Fibroblast of mammary gland (primary cell): ENCODE measurements at places on chromosomes 3 and 15.

GRCh38 chr15:61613729-61614128 lies 384.6 kb upstream of the RORA start:
- peak; percentile 28 for DNase-seq

- DNase-seq, result no peak
Observed at GRCh38 chr3:72628065-72628464, 220.2 kb downstream of the SHQ1 start.

DNA sequence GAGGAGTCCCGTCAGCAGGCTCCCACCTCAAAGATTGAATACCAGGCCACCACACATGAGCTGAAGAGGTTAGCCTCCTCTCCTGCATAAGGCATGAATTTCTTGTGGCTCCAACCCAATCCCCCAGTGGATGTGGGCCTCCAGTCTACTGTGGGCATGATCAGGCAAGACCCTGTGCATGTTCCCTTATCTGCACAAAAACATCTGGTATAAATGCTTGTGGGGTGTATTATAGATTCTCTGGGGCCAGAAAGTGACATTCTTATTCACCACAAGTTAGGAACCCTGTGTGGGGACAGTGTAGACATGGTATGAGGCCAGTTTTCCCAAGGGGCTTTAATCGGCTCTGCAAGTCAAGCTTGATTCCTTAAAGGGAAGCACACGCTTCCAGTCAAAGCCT lies 18.2 kb upstream of the UBP1 start:
- no peak for DNase-seq

DNA sequence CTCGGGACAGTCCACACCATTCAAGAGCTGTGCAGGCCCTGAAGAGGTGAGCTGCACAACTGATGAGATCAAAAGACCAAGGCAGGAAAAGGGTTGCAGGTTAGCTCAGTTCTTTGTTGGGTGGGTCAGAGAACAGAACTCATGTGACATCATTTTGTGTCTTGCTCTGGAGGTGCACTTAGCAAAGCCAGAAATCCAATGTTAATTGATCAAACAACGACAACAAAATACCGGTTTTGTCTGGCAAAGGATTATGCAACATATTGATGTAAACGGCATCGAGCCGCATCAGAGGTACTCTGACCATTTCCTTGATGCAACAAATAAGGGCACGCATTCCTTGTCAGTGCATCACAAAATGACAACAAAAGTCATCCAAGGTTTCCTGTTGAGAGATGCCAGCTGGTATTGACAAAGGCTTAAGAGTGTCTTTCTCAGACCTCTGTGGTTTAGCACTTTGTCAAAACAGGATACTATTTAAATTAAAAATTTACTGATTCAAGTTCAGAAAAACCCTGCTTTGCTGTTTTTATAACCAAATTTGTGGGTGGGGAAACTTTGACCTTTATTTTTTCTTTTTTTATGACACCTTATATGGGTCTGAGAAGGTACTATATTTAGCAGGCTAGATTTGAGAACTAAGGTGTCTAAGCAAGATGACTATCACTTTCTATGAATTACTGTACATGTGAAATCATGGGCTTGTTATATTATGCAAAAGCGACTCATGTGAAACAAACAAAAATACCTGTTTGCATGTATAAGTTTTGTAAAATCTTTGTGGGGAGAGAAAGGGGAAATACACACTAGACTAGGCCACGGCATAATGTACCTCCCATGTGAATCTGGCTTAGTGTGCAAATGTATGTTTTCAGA lies 496.1 kb downstream of the FOXP1 start:
- peak; percentile 82 for DNase-seq

GRCh38 chr3:152942366-152942765 lies 107.4 kb downstream of the P2RY1 start:
- DNase-seq, result no peak

DNA sequence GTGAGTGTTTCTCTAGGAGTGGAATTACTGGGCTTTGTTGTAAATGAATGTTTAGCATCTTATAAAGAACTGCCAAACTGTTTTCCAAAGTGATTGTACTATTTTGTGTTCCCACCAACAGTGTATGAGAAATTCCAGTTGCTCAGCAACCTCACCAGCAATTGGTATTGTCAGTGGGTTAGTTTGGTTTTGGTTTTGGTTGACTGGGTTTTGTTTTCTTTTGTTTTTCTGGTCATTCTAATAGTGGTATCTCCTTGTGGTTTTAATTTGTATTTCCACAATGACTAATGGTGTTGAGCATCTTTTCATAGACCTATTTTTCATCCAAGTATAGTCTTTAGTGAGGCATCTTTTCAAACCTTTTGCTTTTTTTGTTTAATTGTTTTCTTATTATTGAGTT lies 27.1 kb downstream of the FILIP1L start:
- peak; percentile 84 for DNase-seq

DNA sequence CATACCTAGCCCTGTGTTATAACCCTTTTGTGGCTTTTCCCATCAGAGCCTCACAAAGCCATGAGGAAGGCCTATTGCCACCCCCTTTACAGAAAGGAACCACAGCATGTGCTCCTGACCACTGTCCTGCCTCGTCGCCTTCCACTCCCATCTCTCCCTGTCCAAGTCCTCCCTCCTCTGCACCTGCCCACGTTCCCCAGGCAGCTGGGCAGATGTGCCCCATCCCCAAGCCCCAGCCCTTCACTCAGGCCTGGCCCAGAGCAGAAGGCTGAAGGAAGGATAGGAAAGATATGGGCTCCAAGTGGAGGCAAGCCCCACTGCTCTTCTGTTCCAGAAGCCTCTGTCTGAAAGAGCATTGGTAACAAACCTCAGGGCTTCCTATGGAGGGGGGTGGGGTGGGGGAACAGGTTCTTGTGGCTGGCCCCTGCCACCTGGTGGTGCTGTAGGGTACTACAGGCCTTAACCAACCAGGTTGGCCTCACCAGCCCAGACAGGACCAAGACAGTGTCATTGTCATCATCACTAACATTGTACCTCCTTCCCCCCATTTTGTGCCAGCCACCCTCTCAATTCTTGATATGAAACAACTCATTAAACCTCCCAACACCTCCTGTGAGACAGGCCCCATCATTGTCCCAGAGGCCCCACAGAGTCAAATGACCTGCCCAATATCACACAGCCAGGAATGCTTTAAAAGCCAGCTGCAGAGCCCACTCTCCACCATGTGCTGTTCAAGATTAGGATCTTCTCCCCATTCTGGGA lies 10.0 kb downstream of the POC1A start:
- peak; percentile 70 for DNase-seq

- no peak for DNase-seq
Observed at GRCh38 chr3:122084799-122085198, 29.6 kb downstream of the CD86 start.

DNA sequence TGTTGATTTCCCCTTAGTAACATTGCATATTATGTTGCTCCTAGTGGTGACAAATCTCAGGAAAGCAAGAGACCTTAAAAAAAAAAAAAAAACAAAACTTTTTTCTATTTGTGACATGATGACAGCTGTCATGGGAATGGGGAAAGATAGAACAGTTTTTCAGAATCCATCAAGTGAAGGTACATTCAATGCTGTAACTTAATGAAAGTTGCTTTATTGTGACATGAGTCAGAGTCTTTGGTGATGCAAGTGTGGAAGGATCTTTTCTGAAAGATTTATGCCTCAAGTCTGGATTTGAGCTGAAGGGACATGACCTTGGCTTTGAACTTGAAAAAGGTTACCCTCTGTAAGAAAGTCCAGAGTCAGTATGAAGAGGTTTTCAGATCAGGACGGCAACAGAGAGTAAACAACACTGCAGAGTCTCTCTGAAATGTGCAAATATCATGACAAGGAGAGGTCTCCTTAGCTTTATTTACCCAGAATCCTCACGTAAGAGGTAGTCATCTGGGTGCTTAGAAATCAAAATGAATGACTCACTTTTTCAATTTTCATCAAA lies 424.7 kb downstream of the CNTN4 start:
- DNase-seq, result no peak

GRCh38 chr3:132843851-132844553 lies 121.8 kb upstream of the NPHP3 start:
- DNase-seq, result no peak

DNA sequence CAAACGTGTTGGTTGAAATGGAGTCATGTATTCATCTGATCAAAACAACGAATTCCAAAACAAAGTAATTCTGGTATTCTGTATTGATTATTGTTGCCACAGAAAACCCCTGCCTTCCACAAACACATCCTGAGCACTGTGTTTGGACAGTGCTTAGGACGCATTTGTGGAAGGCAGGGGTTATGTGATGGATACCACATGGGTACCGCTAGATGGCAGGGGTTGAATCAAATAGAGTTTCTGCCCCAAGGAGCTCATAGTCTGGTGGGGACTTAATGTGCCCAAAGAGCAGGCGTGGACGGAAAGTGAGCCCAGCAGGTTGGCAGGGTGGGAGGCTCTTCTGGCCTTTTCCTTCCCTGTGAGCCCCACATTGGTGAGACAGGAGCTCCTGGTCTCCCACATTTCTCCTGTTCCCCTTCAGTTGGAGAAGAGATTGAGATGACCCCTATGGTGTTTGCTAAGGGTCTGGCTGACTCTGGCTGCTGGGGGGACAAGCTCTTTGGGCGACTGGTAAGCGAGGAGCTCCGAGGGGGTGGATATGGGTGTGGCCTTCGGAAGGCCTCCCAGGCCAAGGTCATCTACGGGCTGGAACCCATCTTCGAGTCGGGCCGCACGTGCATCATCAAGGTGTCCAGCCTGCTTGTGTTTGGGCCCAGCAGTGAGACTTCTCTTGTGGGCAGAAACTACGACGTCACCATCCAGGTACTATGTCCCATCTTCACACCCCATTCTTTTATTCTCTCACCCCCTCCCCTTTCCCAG lies 22.1 kb upstream of the SLC28A1 start:
- DNase-seq, result no peak

DNA sequence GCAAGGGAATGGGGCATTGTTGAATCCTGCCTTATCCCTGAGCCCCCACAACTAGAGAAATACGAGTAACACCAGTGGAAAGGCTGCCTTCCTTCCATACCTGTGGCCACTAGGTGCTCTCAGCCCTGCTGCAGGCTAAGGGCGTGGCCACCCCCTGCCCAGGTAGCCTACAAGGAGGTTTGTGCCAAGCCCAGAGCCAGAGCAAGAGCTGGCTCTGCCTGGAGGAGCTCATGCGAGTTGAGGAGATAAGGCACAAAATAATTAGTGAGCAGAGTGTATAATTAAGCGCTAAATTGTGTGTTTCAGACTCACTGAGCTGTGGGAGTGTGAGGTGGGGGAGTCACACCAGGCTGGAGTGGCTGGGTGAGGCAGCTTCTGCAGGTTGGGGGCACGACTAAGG lies 49.2 kb downstream of the TPRA1 start:
- no peak for DNase-seq

DNA sequence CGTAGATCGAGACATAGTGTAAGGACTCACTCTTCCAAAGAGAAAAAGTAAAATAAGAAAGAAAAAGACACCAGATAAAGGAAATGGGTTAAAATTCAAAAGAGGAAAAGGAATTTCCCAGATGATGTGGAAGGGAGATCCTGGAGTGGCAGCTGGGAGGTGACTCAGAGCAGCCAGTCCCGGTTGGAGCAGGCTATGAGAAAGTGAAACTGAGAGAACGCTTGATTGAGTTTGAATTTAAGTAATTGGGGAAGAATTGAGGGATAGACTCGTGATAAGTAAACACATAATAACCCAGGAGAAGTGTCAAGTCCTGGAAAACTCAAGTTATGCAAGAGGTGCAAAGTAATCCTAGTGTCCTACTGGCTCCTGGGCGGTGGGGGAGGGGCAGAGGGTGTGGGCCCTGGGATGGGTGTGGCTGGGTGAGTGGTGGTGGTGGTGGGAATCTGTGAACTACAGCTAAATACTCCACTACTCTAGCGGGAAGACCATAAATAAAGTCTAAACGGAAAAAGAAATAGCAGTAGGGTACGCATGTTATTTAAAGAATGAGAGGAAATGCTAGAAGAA lies 1.2 kb downstream of the PRR20G start:
- peak; percentile 21 for DNase-seq

DNA sequence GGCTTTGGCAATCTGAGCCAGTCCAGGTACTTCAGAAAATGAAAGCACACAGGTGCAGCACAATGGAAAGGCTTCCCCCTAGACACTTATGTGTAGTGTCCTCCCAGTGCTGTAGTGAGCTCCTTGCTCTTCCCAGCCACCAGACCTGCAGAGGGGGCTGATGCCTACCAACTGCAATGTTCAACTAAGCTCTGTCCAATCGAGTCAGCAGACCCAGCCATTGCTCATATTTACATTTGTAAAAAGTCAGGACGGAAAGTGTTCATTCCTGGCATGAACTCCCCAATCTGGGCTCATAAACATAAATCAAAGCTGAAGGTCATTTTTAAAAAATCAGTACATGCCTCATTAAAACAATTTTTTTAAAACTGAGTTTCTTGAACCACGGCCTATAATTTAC lies 73.0 kb downstream of the FOXP1 start:
- peak; percentile 34 for DNase-seq

- DNase-seq, result no peak
Observed at GRCh38 chr15:81279621-81280485, 44.1 kb downstream of the STARD5 start.

DNA sequence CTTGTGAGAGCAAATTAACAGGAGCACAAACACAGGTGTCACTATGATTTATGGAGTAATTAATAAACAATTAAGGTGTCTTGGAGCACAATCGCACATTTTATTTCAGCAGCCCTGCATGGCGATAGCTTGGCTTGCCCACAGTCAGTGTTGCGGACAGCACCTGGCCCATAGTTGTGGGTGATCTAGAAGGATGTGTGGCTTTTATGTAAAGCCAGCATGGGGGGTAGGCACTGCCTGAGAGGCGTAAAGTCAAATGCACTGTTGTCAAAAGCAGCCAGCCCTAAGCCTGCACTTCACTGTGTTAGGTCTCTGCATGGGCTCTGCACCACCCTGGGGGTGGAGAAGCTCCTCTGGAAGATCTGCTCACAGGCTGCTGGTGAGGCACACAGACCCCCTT lies 177.4 kb upstream of the PPP2R3A start:
- DNase-seq, result no peak

DNA sequence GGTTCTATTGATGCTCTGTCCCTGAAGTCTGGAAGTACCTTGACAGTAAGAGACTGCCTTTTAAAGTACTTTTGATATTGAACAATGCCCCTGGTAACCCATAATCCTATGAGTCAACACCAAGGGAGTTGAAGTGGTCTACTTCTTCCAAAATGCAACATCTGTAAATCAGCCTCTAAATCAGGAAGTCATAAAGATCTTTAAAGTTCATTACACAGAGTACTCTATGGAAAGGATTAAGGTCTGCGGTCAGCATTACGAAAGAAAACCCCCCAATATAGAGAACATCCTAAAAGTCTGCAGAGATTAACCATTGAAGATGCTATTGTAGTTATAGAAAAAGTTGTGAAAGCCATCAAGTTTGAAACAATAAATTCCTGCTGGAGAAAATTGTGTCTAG lies 52.7 kb upstream of the CMC1 start:
- DNase-seq, result no peak

GRCh38 chr3:101383656-101384055 lies 63.3 kb upstream of the IMPG2 start:
- DNase-seq, result no peak

- DNase-seq, result peak; percentile 99
Observed at GRCh38 chr3:115790759-115791158, 167.4 kb downstream of the GAP43 start.

DNA sequence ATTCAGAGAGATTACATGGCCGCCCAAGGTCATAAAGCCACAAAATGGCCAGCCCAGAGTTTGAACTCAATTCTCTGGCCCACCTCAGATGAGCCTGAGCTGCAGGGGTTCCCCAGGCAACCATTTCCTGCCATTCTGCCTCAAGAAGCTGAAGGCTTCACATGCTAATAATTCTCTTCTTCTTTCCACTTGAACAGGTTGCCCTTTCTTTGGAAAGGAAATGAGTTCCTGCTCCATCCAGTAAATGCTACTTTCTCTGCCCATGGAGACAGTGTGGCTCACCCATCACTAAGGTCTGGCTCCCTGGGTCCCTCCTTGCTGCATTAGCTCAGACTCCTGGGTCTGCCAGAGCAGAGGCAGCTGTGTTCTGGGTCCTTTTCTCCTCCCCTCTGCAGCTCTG lies 48.2 kb downstream of the TRIM42 start:
- no peak for DNase-seq
